ENCODE measurements at places on chromosomes 6 and 20. TPM values are rescaled to one million over a fixed set of nuclear protein-coding genes. Genes with fewer than 3 reads are reported as not detected.

The PROKR2 gene
- polyA plus RNA-seq, result not detected

The SLC35D3 gene
- not detected for polyA plus RNA-seq

The MUC22 gene
- polyA plus RNA-seq, result not detected

The CDSN gene
- polyA plus RNA-seq, result not detected

The OR2B6 gene
- polyA plus RNA-seq, result not detected
